ENCODE measurements at places on chromosomes 5 and 9. TPM values are rescaled to one million over a fixed set of nuclear protein-coding genes. Genes with fewer than 3 reads are reported as not detected.

CWC27 gene
- 13.0 TPM for total RNA-seq

CMBL gene
- 6.7 TPM for total RNA-seq

ADAMTS16 gene
- total RNA-seq, result under 0.01 TPM

IFNB1 gene
- not detected for total RNA-seq

PCDHGB5 gene
- total RNA-seq, result 28.4 TPM

FOXD4 gene
- total RNA-seq, result 0.16 TPM

CFAP157 gene
- 0.16 TPM for total RNA-seq

SPDL1 gene
- 18.0 TPM for total RNA-seq

LCN1 gene
- not detected for total RNA-seq

IFNA21 gene
- total RNA-seq, result not detected

ERP44 gene
- 12.6 TPM for total RNA-seq

TJP2 gene
- total RNA-seq, result 18.3 TPM

ZNF608 gene
- 31.0 TPM for total RNA-seq

PKD2L2 gene
- total RNA-seq, result not detected

HAVCR2 gene
- 0.16 TPM for total RNA-seq

ZCCHC10 gene
- total RNA-seq, result 10.2 TPM

PCDHAC2 gene
- total RNA-seq, result 0.73 TPM

ENTPD2 gene
- not detected for total RNA-seq

QRFP gene
- total RNA-seq, result not detected

FBP2 gene
- total RNA-seq, result not detected

SPAAR gene
- total RNA-seq, result not detected

PCDHGB3 gene
- total RNA-seq, result 6.8 TPM

CCDC183 gene
- total RNA-seq, result 0.73 TPM

PBX3 gene
- 53.4 TPM for total RNA-seq

PHF24 gene
- under 0.01 TPM for total RNA-seq

TGFBI gene
- total RNA-seq, result 464 TPM

GDNF gene
- 9.5 TPM for total RNA-seq

RIMOC1 gene
- 32.0 TPM for total RNA-seq

HMMR gene
- 0.65 TPM for total RNA-seq
